ENCODE measurements at places on chromosomes 2 and 18.

- no peak for DNase-seq
These were observed 120.0 kb downstream of the DYM start for GRCh38 chr18:49340446-49340845.

- DNase-seq, result no peak
These were observed 238.5 kb downstream of the WDR7 start for GRCh38 chr18:56889621-56890020.

DNA sequence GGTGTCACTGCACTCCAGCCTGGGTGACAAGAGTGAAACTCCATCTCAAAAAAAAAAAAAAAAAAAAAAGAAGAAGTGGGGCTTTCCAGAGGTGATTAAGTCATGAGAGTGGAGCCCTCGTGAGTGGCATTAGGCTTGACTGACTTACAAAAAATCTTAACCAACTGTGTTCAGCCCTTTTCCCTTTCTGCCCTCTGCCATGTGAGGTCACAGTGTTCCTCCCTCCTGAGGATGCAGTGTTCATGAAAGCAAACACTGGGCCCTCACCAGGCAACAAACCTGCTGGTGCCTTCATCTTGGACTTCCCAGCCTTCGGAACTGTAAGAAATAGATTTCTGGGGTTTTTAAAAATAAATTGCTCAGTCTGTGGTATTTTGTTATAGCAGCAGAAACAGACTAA lies 37.0 kb upstream of the METTL21A start:
- no peak for DNase-seq

DNA sequence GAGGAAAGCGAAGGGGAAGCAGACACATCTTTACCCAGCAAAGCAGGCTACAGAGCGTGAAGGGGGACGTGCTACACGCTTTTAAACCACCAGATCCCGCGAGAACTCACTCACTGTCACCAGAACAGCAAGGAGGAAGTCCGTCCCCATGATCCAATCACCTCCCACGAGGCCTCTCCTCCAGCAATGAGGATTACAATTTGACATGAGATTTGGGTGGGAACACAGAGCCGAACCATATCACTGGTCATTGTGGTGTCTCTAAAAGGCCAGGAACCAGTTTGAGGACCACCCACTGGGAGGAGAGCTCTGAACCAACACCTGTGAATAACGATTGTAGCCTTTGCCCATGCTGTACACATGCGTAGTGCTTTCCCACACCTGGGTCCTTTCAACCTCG lies 116.6 kb upstream of the FAM136A start:
- DNase-seq, result no peak

DNA sequence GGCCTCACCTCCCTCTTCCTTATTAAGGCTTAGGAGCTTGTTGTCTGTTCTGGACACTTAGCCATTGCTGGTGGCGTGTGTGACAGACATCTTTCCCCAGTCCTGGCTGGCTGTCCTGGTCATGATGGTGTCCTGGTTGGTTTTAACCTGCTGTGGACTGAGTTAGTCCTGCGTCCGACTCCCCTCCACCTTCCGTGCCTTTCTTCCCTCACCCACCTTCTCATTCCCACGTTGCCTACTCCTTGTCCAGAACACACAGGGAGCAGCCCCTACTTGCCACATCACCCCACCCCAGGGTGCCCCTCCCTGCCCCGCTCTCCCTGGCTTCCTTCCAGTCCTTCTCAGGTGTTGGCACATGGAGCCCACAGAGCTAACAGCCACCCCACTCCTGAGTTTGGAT lies 9.5 kb downstream of the ANO7 start:
- DNase-seq, result no peak

DNA sequence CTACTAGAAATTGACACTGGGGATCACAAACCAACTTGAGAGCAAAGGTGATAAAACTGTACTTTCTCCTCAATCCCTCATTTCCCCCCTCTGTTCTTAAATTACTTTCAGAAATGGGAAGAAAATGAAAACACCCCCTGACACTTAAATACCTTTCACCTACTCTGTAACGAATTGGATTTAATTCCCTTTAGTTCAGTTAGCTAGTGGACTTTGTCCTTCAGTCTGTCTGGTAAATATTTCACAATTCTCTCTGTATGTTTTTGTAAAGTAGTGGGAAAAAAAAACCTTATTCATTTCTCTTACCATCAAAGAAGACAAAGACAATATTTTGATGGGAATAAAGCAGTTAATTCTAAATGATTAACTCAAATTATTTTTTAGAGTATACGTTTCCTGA lies 85.7 kb downstream of the CDH2 start:
- no peak for DNase-seq

Data from NCI-H446 treated with DMSO at 0.1 percent for 48 hours (cell line).